ENCODE measurements at places on chromosomes 3 and 15. TPM values are rescaled to one million over a fixed set of nuclear protein-coding genes. Genes with fewer than 3 reads are reported as not detected.

- no peak for DNase-seq
Observed at GRCh38 chr3:171948674-171949073, 90.7 kb upstream of the FNDC3B start.

The DPP8 gene
- total RNA-seq: 31.7 TPM

DNA sequence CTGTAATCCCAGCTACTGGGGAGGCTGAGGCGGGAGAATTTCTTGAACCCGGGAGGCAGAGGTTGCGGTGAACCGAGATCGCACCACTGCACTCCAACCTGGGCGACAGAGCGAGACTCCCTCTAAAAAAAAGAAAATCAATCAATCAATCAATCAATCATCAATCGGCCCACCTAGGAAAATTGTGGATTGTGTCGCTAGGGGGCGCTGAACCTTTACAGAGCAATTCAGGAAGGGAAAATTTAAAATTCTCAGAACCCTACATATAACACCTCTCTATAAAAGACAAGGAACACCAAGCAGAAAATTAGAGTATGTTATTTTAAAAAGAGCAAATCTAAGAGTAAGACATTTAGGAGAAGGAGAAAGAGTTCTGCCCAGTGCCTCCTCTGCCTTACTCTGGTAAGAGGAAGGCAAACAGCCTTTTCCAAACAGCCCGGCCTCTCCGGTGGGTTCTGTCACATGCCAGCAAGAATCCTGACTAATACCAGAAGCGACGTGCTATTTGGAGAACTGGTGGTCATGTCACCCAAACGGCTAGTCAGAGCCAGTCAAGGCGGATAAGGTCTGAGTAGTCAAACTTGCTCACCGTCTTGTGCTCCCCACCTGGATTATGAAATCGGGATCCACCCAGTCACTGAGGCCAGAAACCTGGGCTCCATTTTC lies 22.3 kb upstream of the SMCO1 start:
- DNase-seq: peak; percentile 69

The RTP4 gene
- total RNA-seq: 3.0 TPM

DNA sequence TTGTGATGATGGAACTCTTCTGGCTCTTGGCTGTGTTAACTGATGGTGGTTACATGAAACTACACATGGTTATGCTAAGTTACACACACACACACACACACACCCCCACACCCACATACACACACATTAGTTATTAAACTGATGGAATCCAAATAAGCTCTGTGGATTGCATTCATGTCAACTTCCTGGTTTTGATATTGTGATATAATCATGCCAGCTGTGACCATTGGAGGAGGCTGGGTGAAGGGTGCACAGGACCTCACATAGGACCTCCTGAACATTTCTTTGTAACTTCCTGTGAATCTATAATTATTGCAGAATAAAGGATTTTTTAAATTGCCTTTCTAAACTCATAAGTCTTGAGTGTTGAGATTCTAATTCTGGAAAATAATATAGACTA lies 58.9 kb upstream of the LIMD1 start:
- DNase-seq: no peak

- no peak for DNase-seq
Observed at GRCh38 chr3:188239577-188239976, 85.6 kb downstream of the LPP start.

DNA sequence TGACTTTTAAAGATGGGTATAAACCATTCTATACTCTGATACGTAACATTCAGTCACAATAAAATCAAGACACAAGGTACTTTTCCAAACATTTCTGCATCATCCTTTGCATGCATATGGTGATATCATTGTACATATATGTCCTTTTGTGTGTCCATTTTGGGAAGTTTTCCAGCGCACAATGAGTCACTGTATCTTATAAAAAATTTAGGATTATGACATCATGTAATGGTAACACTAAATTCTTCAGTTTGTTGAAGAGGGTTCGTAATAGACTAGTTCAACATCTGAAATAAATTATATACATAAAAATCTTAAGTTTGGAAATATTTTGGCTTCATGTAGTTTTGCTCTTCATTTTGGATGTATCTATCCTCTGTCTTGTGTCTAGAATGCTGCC lies 480.9 kb downstream of the ROBO1 start:
- no peak for DNase-seq

- no peak for DNase-seq
Observed at GRCh38 chr15:78204351-78205309, 29.7 kb downstream of the ACSBG1 start.

- no peak for DNase-seq
Observed at GRCh38 chr3:145882436-145882835, 278.5 kb downstream of the PLOD2 start.

DNA sequence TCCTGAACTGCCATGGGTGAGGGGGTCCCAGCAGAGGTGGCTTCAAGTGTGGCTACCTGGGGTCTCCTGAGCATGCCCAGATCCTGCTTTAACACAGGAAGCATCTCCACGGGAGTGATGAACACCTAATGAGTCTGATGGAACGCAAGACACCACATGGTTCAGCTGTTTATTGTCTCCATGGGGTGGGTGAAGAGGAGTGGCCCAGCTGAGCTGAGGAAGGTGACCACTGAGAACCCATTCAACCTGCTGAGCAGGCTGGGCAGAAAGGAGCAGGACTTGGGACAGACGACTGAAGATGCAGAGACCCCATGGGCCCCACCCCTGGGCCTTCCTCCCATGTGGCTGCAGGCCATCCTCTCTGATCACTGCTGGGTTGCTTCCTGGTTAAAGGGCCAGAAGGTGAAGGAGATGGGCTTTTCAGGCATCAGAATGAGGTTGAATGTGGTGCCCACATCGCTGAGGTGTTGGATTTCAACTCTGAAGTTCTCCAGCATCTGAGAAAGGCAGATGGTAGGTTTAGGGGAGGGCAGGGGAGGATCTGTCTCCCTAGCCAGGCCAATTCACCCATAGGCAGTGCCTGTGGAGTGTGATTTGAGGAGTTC lies 29.7 kb downstream of the CYP11A1 start:
- no peak for DNase-seq

The MAP6D1 gene
- 1.8 TPM for total RNA-seq

DNA sequence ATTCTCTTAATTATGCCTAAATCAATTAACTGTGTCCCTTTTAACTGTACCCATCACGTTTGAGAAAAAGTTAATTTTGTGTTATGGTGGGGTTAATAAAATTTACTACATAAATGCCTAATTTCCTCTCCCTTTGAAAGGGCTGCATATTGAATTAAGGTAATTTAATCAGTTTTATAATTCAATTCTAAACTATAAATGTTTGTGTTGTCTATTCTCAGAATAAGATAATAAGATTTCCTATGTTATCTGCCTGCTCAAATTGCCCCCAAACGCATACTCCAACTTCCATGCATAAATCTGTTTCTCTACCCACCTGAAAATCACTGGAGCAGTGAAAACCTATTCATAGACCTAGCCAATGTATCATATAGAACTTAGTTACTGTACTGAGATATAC lies 1716.1 kb downstream of the SI start:
- no peak for DNase-seq

GRCh38 chr3:114746502-114746901 lies 400.6 kb downstream of the ZBTB20 start:
- no peak for DNase-seq

DNA sequence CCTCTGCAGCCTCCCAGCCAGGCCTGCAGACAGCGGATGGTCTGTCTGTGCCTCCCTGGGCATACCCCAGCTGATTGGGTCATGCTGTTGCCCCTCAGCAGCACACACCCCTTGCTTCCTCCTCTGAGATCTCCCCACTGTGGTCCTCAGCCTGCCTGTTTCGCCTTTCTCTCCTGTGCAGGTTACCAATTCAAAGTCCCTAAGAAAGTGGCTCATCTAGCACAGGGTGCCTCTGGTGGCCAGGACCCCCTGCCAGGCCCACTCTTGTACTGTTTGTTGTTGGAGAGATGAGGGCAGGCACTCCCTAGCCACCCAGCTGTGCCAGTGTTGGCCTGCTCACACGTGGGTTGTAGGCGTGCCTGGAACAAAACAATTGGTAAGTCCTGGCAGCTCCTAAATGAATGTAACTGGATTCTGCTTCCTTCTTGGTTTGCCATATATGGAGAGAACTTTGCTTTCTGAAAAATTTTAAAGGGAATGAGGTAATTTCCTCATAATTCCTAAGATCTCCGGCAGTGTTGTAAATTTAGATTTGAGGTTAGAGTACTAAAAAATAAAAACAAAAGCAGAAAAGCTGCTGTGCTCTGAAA lies 213.2 kb upstream of the IL12A start:
- DNase-seq: no peak

DNA sequence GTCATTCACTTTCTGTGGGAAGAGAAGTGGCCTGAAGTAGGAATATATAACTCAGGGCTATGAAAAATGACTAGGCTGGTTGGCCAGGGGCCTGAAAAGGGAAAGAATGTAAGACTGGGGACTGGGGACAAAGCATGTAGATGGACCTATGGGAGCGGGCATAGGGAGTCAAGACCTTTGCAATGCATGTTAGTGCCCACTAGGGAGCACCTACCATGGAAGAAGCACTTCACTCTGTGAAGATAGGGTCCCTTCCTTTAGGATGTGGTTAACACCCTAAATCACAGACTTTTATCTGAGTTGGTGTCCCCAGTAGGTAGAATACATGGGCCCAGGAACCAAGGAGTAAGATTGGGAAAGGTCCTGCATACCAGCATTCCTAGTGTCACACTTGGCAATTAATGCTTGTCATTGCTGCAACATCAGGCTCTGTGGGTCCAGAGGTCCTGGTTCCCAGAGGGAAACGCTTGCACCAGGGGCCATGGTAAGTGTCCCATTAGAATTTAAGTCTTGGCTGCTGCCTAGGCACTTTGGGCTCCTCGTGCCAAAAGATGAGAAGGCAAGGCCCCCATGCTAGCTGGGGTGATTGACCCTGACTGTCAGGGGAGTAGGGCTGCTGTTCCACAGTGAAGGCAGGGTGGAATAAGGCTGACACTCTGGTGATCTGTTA lies 79.6 kb downstream of the CRYGS start:
- DNase-seq: no peak

DNA sequence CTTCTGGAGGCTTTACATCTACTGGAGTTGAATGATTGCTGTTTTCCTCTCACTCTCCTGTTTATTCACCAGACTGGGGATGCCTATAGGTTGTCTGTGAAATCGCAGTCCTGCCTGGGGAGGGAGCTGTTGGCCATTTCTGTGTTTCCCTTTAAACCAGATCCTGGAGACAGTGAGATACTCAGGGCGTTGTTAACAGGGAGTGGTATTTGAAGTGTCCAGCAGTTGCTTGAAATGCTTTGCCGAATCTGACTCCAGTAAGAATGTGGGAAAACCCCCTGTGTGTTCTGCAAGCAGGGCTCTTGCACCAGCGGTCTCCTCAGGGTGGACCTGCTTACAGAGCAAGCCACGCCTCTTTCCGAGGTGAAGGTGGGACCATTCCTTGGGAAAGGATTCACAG lies 4.3 kb upstream of the LRRK1 start:
- no peak for DNase-seq

DNA sequence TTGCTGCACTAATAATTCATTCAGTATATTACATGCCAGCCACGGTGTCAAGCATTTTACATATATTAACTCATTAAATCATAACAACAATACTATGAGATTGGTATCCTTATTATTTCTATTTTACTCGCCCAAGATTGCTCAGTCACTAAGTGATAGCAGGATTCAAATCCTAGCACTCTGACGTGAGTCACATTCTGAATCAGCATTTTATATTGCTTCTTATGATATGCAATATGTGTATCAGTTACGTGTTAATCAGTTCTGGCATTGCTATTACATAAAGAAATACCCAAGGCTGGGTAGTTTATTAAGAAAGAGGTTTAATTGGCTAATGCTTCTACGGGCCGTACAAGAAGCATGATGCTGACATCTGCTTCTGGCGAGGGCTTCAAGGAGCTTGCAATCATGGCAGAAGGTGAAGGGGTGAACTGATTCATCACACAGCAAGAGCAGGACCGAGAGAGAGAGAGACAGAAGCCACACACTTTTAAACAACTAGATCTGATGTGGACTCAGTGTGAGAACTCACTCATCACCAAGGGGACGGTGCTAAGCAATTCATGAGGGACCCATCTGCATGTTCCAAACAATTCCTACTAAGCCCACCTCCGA lies 166.5 kb upstream of the TMCO5A start:
- no peak for DNase-seq

DNA sequence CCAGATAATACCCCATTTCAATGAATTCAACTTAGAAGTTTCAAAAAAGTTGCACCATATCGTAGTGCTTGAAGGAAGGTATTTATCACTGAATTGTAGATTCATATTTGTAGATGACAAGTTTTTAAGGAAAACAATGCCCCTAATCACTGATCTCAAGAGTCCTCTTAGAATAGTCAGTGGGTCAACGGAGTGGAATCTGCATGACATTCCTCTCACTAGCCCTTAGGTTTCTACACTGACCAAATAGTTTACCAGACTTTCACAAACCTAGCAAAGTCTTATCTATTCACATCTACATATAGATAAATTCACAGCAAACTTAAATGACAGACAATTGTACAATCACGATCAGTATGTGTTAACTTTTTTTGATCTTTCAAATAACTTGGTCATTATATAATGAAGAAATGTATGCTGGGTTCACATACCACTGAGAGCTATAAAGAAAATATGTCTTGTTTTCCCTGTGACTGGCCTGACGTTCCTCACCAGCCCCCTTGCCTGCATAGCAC lies 35.7 kb upstream of the PHLDB2 start:
- DNase-seq: no peak

GRCh38 chr3:170701696-170702678 lies 116.1 kb upstream of the SLC7A14 start:
- no peak for DNase-seq

DNA sequence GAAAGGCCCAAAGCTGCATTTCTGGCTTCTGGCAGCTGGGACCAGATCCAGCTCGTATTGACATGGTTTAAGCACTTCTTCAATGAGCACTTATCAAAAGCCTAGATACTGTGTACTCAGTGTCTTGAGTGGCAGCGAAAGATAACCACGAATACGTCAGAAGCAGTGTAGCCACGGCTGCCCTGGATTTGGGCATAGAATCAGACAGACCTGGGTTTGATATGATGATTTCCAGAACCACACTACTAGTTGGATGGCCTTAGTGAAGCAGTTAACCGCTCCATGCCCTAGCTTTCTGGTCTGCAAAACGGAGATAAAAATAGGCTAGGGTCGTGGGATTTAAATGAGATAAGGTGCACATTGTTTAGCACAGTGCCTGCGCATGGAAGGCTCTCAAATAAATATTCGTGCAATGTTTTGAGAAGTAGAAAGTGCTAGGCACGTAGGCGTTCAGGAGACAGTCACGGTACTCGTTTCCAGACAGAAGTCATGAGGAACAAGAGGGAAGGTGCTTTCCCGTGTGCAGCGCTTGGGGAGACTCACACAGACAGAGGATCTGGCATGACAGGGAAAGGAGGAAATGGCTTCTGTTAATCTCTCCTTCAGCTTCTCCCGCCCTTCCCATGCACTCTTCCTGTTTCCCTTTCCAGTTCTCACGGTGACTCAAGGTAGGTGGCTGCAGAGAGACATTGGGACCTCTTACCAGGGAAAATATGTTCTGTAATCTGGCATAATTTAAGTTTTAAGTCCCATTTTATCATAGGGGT lies 70.3 kb downstream of the CCNL1 start:
- DNase-seq: no peak

The GOLGA8A gene
- 29.7 TPM for total RNA-seq

- no peak for DNase-seq
Observed at GRCh38 chr3:76107935-76108570, 322.7 kb upstream of the ZNF717 start.

Data from omental fat pad (tissue), 4 donors.